Left lung (tissue), 14 donors: ENCODE measurements at places on chromosomes 6 and 20.
A peak's percentile ranks its signal among the peaks of the same experiment; 100 is the strongest.

DNA sequence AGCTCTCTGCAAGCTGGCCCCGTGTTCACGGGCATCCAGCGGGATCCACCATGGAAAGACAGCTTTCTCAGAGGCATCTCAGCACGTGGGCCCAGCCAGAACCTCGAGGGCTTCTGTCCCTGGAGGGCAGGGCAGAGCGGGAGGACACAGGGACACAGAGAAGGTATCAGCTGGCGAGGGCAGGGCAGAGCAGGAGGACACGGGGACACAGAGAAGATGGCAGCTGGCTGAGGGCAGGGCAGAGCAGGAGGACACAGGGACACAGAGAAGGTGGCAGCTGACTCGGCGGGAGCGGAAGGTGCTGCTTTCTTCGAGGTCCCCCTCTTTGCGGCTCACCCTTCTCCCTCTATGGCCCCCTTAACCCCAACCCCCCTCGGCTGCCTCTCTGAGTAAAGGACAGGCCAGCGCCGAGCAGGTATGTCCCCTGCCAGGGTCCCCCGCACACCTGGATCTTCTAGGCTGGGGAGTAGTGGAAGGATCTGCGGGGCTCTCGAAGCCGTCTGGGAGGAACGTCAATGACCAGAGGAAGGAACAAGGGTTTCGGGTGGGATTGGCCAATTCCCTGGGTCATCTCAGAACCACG, 28.9 kb upstream of the BHLHE23 start:
- DNase-seq: peak; percentile 25

GRCh38 chr6:150004101-150004782, 21.1 kb downstream of the RAET1L start:
- no peak for DNase-seq

- DNase-seq: no peak
Measured at GRCh38 chr6:166010136-166010960, 157.3 kb downstream of the TBXT start.

DNA sequence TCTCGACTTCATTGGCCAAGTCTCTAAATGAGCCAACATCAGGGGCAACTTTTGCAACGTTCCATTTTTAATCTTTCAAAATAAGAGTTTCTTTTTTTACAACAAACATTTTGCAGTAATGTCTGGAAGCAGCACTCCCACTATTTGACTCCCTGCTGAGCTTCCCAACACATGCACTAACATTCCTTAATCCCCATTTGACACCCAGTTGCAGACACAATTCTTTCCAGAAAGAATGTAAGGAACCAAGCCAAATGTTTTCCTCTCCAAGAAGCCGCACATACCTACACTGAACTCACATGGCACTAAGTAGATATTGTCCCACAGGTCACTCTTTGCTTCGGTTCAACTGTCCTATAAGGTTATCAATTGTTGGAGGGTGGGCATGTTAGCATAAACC, 165.6 kb downstream of the GRM1 start:
- DNase-seq: no peak

GRCh38 chr6:139972116-139972515, 597.7 kb upstream of the CITED2 start:
- DNase-seq: no peak

- no peak for DNase-seq
Measured at GRCh38 chr6:99495466-99495865, 19.8 kb downstream of the USP45 start.

- no peak for DNase-seq
Measured at GRCh38 chr6:44854712-44855443, 467.4 kb downstream of the CDC5L start.

DNA sequence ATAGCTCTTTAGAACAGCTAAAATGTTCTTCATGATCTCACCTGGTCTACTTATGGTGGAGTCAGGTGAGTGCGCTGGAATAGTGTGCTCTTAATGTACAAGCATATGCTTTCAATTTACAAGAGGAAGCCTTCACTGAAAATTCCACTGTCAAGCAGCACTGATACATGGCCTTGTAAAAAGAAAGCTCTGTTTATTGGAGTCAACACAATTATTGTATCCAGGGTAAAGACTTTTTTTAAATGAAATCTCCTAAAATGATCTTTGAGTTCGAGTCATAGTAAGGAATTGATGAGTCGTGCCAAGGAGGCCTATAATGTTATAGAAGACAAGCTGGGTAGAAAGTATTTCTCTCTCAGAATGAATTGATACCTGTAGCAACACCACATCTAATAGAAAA, 41.6 kb upstream of the CARMIL1 start:
- DNase-seq: no peak

GRCh38 chr6:127811900-127812570, 88.8 kb downstream of the THEMIS start:
- DNase-seq: no peak

DNA sequence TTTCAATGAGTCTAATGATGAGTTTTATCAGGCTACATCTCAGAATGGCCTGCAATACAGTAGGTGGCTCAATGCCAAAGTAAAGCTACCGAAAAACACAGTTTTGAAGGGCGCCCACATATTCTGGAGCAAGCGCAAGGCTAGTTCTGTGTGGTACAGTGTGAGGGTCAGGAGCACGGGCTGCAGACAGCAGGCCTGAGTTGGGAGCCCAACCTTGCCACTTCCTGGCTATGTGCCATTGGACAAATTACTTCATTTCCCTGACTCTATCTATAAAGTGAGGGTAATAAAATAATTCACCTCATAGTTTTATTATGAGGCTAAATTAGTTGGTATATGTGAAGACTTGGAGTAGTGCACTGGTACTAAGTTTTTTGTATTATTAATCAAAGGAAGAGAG, 150.7 kb downstream of the OPN5 start:
- DNase-seq: no peak

DNA sequence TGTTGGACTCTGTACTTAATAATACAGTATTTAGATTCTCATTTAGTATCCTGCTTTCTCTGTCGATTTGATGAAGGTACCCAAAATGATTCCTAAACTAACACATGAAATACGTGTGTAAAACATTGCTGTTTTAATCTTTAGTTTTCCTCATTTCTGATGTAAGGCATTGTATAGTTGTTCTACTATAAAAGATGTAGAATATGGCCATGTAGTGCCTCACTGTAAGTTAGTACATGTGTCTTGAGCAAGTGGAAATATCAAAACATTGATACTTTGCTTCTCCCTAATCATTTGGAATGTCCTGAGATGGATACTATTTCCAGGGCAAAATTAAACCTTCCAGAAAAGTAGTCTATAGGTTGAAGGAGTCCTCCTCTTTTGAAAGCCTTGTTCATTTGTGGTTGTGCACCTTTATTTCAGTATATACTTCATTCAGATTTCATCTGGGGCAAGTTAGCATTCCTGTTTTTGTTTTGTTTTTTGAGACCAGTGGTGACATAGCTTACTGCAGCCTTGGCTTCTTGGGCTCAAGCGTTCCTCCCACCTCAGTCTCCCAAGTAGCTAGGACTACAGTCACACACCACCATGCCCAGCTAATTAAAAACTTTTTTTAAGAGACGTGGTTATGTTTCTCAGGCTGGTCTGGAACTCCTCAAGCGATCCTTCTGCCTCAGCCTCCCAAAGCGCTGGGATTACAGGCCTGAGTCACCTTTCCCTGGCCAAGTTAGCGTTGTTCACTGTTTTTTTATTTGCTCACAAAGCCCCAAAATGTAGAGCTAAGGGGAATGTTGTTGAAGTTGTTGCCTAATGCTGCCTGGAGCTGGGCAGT, 11.6 kb downstream of the SRSF3 start:
- DNase-seq: no peak

DNA sequence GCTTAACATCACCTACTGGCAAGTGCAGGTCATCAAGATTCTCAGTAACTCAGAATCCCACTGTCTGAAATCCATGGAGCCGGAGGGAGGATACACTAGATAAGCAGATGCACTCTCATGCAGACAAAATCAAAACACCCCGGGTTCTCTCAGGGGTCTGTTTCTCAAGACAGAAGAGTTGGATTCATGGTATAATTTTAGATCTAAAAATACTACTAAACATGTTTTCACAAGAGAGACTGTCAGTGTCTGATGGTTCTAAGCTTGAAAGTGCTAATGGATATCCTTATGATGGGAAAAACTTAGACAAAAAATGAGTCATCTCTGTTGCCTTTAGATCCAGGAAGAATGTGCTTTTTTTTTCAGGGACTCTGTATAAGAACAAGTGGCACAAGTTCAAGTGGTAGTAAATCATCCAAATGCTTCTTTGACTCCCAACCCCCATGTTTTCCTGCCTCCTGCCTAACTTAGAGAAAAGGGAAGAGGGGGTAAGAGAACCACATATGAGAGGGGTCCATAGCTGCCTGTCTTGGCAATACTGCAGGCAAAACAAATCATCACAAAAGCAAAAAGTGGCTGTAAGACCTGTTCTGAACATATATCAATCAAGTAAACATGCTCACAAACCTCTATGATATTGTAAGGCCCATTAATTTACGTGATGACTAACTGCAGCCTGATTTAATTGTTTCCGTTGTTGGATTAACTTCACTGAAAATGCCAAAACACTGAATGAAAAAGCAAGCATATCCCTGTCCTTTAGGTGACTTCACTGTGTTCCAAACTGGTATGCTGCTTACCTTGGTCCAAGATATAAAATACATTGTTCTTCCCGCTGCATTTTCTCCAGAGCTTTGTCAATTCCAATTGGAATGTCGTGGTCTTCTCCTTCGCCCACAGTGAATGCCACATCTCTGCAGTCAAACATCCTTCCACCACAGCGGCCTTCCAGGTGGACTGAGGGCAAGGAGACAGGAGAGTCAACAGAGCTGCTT, 84.0 kb upstream of the TULP1 start:
- no peak for DNase-seq

- DNase-seq: no peak
Measured at GRCh38 chr6:84026721-84027164, 6.8 kb upstream of the MRAP2 start.

DNA sequence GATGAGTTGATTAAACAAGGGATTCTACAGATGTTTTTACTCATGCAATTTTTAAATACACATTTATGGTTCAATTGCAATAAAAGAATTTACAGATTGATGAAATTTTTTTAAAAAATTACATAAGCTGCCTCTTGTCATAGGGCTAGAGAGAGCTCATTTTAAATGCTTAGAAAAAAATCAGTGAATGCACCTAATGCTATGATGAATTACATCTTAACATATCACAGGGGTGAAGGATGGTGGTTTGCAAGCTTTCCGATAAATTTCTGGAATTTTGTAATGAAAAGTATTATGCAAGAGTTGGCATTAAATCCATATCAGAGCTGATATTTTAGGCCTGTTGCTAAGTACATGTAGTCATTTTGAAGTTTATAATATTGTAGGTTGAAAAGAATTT, 29.6 kb downstream of the DSE start:
- DNase-seq: no peak

DNA sequence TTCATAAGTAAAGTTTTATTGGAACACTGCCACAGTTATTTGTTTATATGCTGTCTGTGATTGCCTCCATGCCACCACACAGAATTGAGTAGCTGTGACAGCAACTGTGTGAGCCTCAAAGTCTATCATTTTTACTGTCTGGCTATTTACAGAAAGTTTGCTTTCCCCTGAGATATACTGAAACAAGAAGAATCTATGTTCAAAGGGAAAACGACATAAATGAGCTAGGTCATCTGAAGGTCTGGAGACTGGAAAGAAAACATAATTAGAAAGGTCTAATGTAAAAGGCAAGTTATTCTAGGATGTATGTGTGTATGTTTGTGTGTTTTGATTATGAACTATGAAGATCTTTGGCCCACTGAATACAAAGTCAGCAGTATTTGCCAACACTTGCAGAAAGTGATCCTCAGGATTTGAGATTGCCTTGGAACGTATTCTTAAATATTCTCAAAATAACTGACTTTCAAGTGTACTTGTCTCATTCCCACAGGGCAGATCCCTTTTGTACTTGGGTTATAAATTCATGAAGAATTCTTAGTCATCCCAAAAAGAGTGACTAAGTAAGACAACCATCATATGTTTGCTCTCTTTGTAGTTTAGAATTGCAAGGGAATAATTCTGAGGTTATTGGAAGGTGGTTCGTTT, 677.7 kb downstream of the DOK5 start:
- no peak for DNase-seq

DNA sequence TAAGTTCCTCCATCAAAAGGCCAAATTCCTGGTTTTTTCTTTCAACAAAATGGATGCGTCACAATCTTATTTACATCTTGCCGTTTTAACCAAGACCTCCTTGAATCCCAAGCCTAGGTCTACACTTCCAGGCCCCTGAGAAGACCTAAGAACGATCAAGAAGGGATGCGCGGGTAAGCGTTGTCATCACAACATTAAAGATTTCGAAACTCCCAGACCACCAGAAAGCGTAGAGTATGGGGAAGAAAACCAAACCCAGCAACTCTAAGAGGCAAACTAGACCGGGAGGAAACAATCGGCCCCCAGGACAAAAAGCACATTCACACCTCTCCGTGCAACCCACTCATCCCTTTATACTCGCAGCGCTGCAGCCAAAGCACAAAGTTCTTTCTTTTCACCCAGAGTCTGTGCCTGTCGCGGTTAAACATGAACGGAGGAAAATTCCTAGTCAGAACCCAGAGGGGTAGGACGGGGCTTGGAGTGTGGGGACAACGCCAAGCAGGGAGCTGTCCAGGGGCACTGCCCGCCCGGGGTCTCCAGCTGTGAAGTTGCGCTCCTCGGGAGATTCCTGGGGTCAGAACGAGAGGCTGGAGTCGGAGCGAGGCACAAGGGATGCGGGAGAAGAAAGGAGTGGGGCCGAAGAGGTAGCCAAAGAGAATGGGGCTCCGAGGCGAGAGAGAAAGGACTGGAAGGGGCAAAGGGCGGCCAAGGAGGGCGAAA, 725 bp downstream of the OSER1 start:
- DNase-seq: peak; percentile 45

GRCh38 chr6:106889692-106890091, 84.8 kb downstream of the CD24 start:
- no peak for DNase-seq

DNA sequence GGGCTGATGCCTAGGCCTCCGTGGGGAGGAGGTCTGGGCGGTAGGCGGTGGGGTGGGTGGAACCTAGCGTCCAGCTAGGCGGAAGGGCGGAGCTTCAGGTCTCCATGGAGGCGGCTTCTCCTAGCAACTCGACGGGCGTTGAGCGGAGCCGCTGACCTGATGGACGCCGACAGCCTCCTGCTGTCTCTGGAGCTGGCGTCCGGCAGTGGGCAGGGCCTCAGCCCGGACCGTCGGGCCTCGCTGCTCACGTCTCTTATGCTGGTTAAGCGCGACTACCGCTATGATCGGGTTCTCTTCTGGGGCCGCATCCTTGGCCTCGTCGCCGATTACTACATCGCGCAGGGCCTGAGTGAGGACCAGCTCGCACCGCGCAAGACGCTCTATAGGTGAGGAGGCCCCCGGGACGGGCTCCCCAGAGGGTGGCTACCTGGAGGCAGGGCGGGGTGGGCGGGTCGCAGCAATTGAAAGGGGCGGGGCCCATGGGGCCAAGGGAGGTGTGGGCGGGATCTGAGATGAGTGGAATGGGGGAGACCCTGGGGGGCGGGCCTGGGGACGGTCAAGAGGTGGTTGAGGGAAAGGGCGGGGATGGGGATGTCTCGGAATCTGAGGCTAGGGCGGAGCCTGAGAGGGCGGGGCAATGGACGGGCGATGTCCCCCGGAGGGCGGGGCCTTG, at the start of gene RSPH9:
RSPH9 (plus strand) TSS at position 97 of the 673 bp plus-strand sequence; CDS start at position 160, 63 bp downstream.
- peak; percentile 81 for DNase-seq

GRCh38 chr6:43477235-43478007, at the start of gene TJAP1:
TSS of gene TJAP1 (plus strand) at chr6:43477570. CDS start at chr6:43499002, 21,432 bp downstream.
- peak; percentile 100 for DNase-seq
